Neural cell (in vitro differentiated cells): ENCODE measurements at places on chromosomes 11 and 22. TPM values are rescaled to one million over a fixed set of nuclear protein-coding genes. Genes with fewer than 3 reads are reported as not detected.

OSBP gene
- 24.4 and 25.7 TPM in 2 replicates for polyA plus RNA-seq

SOX6 gene
- 2.2 and 3.3 TPM in 2 replicates for polyA plus RNA-seq

MUC6 gene
- not detected in 2 replicates for polyA plus RNA-seq

FAM111B gene
- 0.58 and 1.2 TPM in 2 replicates for polyA plus RNA-seq

TMEM132A gene
- 215 and 280 TPM in 2 replicates for polyA plus RNA-seq

SYT13 gene
- polyA plus RNA-seq, result 60.8 and 65.4 TPM in 2 replicates
